ENCODE measurements at places on chromosomes 11 and 22.
A peak's percentile ranks its signal among the peaks of the same experiment; 100 is the strongest.

DNA sequence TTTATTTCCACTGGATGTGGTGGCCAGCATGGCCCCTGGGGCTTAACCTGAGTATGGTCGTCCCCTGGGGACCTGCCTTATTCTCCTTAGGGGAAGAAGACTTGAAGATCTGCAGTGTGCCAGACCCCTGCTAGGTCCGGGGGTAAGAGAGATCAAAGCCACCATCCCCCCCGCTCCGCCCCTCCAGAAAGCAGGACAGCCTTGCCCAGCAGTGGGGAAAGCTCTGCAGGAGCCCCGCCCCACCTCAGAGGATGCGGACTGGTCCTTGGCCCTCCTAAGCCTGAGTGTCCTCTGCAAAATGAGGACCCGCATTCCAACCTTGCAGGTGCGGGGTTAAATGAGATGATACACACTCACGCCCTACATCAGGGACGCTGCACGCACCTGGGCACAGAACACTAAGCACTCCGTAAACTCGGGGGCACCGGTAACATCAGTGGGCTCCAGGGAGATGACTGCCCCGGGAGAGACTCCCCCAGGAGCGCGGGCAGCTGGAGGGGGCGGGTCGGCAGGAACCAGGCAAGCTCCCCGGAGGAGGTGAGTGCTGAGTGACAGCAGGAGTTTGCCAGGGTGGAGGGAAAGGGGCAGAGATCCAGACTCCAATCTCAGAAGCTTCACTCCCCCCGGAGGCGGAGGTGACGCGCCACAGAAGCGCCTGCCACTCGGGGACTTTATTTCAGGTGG lies 564 bp upstream of the ANO1 start:
- no peak for DNase-seq

DNA sequence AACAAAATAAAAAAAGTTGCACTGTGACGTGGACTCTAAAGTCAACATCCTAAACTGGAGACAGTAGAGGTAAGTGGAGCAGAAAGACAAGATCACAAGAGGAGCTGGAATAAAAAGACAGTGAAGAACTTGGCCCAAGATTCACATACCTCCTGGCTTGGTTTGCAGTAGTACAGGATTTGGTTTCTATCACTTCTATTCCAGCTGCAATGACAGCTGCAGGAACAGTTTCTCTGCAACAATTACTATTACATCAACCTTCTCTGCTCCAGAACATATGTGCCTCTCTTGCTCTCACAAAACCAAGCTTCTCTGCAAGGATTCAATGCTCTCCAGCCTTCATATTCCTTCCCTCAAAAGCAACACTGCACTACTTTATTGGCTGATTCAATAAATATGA lies 7.8 kb upstream of the KDM2A start:
- no peak for DNase-seq

GRCh38 chr11:82356316-82356715 lies 377.3 kb downstream of the FAM181B start:
- no peak for DNase-seq

GRCh38 chr11:2885017-2885677 lies 428 bp downstream of the CDKN1C start:
- DNase-seq = peak; percentile 69

DNA sequence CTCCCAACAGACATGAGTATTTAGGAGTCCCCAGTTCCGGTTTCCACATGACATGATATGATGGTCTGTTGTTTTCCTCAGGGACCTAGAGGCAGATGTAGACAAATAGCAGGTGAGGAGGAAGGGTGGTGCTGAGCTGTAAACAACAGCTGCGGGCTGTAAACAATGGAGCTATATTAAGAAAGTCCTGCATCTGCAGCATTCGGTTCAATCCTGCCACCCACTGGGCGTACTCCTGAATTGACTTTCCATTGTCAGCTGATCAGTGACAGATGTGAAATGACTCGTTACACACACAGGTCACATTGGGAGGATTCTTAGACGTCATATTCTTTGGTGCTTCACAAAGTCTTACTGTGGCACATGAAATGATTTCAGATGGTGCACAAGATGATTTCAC lies 26.8 kb upstream of the RAG1 start:
- DNase-seq = peak; percentile 66

- DNase-seq = no peak
These were observed 769.8 kb downstream of the METTL15 start for GRCh38 chr11:28878025-28878424.

- no peak for DNase-seq
These were observed 882 bp downstream of the ANO1 start for GRCh38 chr11:70078781-70079616.

- DNase-seq = no peak
These were observed 25.3 kb upstream of the CSNK2A3 start for GRCh38 chr11:11378184-11378940.

- no peak for DNase-seq
These were observed 619.7 kb downstream of the BRD1 start for GRCh38 chr22:49208004-49208402.

GRCh38 chr11:69437876-69438205 lies 43.6 kb upstream of the LINC01488 start:
- no peak for DNase-seq

DNA sequence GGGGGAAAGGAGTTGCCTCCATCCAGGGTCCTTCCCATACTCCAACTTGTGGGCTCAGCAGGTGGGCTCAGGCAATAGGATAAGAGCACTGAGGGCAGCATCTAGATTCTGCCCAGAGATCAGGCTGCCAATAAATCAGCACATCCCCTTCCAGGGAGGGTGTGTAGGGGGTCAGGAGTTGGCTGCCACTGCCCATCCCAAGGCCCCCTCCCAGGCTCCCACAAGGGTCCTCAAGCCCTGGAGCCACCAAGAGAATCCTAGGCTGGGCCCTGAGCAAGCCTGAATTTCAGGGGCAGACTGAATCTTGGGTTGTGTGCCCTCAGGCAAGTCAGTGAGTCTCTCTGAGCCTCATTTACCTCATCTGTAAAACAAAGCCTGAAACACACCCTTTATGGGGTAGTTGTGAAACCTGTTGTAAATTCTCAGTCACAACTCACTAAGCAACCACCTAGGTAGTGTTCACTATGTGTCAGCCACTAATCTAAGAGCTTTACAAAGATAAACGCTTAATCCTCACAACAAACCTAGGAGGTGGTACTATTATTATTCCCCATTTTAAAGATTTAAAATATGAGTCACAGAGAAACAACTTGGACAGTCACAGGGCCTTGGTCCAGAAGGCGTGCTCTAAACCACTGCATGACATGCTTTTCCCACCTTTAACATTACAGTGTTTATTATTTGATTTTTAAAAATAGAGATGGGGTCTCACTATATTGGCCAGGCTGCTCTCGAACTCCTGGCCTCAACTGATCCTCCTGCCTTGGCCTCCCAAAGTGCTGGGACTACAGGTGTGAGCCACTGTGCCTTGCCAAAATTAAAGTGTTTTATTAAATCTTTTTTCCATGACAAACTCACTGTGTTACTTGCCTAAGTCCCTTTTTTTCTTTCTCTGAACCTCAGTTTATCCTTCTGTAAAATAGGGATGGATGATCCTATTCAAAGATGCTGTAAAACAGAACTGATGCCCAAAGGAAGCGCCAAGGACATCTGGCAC lies 36.2 kb downstream of the LMO1 start:
- DNase-seq = no peak

DNA sequence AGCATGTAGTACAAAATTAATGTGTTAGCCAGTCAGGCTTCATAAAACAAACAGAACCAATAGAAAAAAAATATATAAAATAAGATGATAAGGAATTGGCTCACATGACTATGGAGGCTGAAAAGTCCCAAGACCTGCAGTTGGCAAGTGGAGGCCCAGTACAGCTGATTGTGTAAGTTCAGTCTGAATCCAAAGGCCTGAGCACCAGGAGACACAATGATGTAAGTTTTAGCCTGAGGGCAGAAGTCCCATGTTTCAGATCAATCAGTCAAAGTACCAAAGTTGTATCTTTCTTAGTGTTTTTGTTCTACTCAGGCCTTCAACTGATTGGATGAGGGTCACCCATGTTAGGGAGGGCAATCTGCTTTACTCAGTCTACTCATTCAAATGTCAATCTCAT lies 14.3 kb upstream of the OR10D3 start:
- DNase-seq = no peak

DNA sequence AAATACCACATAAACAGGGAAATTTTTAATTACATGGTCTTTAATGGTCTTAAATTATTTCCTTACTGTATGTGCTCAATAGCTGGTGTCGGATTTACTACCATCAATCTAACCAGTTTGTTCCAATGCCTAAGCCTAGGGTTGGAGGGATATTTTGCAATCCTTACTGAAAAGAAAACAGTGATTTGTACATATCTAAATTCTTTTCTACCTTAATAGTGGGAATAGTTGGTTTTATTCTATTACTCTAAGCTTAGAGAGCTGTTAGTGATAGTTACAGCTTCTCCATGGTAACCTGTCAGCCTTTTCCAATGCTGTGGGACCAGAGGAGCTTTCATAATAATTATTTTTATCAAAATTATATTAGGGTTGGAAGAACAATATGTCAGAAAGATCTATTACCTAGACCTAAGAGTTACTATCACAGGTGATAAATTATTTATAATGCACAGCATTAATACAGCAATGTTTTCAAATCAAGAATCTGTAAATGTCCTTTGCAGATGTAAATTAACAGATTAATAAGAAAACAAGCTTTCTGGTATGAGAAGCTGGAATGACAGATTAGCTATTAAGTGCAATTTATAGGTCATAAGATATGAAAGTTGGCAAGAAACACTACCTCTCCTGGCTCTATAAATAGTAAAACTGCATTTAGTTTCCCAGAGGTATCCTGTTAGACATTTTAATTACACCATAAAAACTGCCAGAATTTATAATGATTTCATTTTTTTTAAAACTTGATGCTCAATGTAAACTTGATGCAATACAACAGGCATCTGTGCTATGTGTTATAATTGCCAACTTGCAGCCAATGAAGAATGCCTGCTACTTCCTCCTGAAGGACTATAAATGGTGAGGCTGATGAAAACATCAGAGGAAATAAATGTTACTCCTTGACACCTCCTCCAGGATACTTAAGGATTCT lies 262.0 kb upstream of the PITPNB start:
- no peak for DNase-seq

Data from endothelial cell (in vitro differentiated cells).